ENCODE measurements at places on chromosomes 6 and 20.

DNA sequence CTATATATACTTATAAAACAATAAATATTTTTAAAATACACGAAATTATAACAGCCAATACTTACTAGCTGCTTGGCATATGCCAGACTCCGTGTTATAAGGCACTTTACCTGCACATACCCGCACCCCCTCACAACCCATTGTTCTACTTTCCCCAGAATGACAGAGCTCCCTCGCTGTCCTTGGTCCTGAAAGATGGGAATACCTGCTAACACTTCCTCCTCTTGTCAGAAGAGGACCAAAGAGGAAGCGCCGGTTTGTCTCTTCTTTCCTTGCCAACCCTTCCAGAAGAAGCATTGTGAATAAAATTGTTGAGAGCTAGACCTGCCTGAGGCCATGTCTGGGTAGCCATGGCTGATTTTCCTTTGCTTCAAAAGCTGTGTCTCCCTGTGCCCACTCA lies 149.3 kb downstream of the PTPRT start:
- peak; percentile 9 for DNase-seq

DNA sequence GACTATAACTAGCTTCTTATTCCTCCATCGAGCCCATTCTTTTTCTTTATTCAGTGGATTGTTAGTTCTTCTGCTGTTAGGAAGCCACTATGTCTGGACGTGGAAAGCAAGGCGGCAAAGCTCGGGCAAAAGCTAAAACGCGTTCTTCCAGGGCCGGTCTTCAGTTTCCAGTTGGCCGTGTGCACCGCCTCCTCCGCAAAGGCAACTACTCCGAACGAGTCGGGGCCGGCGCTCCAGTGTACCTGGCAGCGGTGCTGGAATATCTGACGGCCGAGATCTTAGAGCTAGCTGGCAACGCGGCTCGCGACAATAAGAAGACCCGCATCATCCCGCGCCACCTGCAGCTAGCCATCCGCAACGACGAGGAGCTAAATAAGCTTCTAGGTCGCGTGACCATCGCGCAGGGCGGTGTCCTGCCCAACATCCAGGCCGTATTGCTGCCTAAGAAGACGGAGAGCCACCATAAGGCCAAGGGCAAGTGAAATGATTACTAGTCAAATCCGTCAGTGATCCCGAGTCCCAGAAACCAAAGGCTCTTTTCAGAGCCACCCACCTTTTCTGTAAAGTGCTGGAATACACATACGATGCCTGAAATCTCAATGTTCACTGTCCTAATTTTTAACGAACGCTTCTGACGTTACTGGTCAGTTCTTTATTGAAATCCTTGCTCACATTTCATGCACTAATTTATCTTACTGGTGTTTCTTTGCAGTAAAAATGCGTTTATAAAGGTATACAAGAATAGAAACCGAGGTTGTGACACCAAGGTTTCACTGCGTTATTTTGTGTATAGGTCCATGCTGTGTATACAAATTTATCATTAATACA lies 129.9 kb downstream of the HFE start:
- DNase-seq: no peak

DNA sequence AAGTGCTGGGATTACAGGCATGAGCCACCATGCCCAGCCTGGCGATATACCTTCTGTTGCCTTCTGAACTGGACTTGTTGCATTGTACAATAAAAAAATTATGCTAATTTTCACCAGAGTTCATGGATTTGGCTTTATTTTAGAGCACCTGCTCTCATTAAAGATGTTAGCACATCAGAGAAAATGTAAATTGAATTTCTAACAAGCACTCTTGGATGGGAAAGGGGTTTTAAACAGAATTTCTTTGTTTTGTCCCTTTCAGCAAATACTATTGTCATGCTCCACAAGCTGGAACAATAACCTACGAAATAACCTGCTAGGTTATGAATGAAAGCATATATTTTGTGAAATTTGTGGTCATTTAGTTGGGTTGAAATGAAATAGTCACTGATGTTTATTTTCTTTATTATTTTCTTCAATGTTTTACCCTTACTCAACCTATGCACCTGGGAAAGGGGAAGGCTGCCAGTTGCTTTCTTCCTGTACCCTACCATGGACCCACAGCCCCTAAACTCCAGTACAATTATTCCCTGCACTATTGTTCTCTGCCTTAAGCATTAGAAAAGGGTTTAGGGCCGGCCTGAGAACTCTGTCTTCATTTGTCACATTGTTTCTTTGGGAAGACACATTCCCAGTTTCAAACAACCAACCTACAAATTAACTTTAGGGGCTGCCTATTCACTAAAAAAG lies 22.2 kb downstream of the ZDHHC14 start:
- DNase-seq: no peak

- no peak for DNase-seq
Observed at GRCh38 chr6:158894193-158894592, 75.0 kb upstream of the EZR start.

DNA sequence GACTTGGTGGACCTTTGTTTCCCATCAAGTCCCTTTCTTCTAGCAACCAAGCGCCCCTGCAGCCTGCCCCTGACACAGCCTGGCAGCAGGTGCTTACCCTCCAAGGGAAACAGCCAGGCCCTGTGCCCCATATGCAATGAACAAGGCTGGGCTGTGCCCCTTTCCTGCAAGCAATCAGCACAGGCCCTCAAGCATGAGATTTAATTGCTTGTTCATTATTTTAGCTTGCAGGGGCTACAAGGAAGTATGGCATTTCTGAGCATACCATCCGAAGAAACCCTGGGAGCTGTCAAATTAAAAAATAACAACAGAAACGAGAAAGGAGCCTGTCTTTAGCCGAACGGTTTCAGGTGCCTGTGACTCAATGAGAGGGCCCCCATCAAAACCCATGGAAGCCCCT lies 522.9 kb upstream of the ARID1B start:
- no peak for DNase-seq

GRCh38 chr6:10314163-10314955 lies 100.5 kb downstream of the TFAP2A start:
- no peak for DNase-seq

GRCh38 chr6:31736021-31736767 lies at the start of gene CLIC1:
CLIC1 (minus strand) TSS chr6:31736530; CDS start chr6:31736300, 230 bp downstream.
- DNase-seq: peak; percentile 56

GRCh38 chr6:81373414-81373813 lies 379.1 kb downstream of the TENT5A start:
- DNase-seq: no peak

GRCh38 chr20:13098720-13099355 lies 90.1 kb downstream of the SPTLC3 start:
- no peak for DNase-seq

GRCh38 chr6:134345789-134346188 lies 27.9 kb upstream of the SGK1 start:
- no peak for DNase-seq

- DNase-seq: no peak
Observed at GRCh38 chr6:34457382-34457741, 8.5 kb upstream of the PACSIN1 start.

GRCh38 chr6:122648726-122649125 lies 38.5 kb downstream of the PKIB start:
- no peak for DNase-seq

GRCh38 chr6:150857945-150858308 lies 7.6 kb upstream of the MTHFD1L start:
- DNase-seq: no peak

DNA sequence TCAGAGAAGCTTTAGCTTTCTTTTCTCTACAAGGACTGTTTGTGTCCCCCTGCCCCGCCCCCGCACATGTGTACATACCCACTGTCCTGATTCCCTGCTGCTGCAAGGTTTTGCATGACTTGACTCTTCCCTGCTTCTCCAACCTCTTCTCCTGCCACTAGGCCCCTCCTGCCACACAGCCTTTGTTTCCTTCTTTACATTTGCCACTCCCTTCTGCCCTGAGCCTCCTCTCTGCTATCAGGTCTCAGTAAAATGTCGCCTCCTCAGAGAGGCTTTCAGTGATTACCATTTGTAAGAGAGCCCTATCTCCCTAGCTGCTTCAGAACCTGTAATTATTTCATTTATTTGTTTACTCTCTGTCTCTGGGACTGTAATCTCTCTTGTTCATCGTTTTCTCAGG lies 56.4 kb upstream of the VSTM2L start:
- DNase-seq: no peak

DNA sequence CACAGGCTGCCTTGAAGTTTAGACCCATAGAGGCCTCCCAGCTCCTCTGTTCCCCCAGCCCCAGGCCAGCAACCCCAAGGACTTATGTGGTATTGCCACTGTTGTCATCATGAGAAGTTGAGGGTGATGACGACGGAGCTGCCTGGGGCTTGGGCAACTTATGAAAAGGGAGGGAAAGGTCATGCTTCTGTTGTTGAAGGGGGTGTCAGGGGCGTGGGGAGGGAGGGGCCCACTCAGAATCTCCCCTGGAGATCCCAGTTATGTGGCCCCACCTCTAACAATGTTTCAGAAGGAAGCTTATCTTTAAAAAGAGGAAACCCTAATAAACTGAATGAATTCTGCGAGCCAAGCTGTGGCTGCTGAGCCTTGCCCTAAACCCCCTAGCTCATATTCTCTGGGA lies 4.2 kb downstream of the ADTRP start:
- no peak for DNase-seq

DNA sequence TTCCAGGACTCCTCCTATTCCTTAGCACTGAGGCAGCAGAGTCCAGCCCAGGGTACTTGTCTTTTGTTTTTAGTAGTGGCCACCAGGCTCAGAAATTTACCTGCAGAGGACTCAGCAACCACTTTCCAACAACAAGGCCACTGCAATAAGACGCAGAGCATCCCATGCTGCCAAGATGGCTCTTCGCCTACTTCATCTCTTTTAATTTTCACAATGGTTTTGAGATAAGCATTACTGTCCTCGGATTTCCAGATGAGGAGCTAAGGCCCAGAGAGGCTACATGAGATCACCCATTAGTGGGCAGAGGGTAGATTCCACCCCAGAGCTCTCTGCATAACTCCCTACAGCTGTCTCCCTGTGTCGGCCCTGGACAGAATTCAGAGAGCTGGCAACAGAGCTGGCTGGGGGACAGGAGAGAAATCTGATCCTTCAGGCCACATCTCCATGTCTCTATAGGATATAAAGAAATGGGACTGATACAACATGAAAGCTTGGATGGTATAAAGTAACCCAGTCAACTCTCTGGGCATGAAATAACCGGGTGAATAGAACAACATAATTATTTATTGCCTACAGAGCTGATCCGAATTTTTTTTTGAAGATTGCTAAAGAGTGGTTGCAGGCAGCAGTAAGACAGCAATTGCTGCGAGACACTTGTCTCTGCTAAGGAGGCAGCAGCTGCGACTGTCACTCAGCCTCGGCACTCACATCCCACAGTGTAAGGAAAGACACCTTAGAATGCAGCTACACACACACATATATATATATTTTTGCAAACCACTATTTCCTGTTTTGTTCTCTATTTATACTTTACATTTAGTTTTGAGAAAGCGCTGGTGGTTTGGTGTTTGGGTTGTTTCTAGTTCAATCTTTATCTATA lies 37.2 kb downstream of the SCML4 start:
- no peak for DNase-seq

DNA sequence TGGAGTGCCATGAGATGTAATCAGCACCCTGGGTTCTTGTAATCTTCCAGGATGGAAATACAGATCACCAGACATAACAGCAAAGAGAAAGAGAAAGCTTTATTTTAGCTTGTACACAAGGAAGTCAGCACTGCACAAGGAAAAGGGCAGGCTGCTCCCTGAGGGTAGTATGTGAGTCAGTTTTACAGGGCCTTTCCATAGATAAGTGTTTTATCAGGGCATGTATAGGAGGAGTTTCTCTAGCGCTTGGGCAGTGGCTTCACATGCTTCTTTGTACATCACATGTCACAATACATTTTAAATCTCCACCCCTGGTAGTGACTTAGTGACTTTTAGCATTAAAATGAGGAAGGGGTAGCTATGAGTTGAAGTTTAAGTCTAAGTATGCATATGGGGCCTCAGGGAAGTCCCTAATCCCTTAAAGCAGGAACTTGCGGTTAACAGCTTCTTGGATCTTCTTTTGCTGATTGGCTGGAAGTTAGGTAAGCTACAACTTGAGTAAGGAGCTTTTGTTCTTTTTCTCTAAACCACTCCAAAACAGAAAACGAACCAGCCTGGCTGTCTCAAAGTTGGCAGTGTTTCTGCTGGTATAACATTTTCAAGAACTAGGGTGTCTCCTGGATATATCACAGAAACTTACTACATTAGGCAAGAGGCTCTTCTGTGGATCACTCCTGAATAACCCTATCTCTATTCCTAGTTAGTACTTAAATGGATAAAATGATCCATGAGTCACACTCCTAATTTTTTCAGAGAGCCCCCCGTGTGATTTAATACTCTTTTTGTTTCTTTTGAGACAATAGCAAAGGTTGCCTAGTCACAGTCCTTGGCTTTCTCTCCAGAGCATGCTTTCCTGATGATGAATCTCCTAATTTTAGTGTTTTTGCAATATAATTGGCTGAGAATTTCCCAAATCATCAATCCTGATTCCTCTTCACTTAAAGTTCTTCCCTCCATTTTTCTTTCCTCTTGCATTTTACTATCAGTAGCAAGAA lies 60.2 kb downstream of the MRAP2 start:
- DNase-seq: no peak

- no peak for DNase-seq
Observed at GRCh38 chr6:54085541-54085940, 25.7 kb upstream of the MLIP start.

DNA sequence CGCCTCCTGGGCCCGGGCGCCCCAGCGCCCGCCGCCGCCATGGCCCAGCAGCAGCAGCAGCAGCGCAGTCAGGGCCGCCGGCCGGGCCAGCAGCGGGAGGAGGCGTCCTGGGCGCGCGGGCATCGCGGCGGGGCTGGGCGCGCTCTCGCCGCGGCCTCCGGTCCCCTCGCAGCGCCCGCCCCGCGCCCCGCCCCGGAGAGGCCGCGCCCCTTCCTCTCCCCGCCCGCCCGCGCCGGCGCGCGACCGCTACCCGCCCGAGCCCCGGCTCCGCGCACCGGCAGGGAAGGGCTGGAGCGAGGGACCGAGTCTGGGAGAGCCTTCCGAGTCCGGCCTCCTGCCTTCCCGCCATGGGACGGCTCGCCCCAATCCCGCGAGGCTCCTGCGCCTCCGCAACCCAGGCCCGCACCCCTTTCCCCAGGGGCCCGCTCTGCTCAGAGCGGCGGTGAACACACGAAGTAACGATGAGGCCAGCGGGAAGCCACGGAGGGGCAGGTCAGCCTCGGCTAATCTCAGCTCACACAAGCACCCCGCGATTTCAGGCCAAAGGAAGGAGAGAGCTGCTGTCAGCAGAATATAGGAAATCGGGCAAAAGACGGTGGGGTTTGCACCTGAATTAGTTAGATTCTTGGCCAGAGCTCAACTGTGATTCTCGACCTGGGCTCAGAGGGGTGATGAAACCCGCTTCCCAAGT lies at the start of gene TXNDC5:
Gene TXNDC5, minus strand, starts transcription at position 135 of the 691 bp plus-strand sequence. Its CDS starts 12 bp downstream, at position 123.
- DNase-seq: peak; percentile 80

- no peak for DNase-seq
Observed at GRCh38 chr20:36969051-36969450, 17.5 kb upstream of the SAMHD1 start.

- DNase-seq: no peak
Observed at GRCh38 chr6:131027326-131027725, 35.7 kb downstream of the EPB41L2 start.

- no peak for DNase-seq
Observed at GRCh38 chr6:119446609-119447008, 97.0 kb upstream of the MAN1A1 start.

DNA sequence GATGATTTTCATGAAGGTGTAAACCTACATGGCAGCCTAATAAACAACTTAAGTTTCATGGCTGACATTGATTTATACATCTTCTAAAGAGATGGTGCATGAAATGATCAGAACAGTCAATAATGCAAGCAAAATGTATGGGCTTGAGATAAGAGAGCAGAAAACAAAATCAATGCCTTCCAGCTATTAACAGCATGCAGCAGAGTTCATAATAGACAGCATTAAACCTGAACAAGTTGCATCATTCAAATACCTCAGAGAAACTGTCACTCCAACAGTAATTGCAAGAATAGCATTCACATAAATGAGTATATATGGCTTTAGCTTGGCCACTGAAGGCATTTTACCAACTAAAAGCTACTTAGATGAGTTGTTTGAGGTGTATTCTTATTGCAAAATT lies 319.6 kb upstream of the ARID1B start:
- no peak for DNase-seq
